Stimulated activated CD4-positive, alpha-beta T cell treated with anti-CD3 and anti-CD28 coated beads, Interleukin-1b, Interleukin-23, amount 100 ng/mL, for 24 hours (primary cell): ENCODE measurements at places on chromosomes 2 and 18.

DNA sequence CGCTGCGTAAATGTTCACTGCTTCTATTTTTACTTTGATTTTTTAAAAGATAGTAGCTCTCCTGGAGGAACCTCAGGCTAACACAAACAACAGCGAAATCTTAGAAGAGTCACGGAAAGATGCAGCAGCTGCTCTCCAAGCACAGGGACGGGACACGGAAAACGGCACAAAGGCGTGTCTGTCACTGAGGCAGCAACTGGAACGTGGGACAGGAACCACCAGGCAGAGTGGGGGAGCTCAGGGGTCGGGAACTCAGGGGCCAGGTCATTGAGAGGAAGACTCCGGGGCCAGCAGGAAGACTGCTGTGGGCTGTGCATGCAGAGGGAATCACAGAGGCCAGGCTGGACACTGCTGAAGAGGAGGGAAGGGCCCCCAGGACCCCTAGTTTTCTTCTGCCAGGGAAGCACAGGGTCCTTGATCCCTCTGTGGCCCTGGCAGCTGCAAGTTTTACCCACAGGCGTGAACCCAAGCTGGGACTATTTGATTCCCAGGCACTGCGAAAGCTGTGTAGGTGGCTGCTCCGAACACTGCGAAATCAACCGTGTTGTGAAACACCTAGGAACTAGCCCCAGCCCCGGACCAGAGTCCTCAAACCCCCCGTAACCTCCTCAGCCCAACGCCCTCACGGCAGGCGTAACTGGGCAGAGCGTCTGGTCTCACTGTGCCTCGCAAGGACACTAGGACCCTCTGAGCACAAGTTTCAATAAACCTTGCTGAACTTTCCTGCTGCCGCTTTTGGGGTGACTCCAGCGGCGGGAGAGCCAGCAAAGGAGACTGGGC is 263.0 kb downstream of the EIPR1 start:
- no peak for DNase-seq

DNA sequence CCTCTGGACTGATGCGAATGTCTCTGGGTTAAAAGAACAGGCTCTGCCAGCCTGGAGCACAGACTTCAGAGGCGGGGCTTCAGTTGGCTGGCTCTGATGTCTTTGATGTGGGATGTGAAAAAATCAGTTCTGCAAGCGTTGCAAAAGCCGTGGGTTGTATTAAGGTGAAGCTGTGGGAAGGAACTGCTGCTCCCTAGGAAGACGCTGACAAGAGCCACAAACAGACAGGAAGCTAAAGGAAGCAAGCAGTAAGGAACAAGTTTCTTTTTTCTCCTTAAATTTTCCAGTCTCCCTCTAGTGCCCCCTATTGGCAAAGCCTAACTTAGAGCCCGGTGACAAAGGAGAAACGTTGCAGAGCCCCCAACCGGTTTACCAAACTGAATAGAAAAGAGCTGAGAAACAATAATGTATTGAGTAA is 239.0 kb downstream of the CCDC178 start:
- DNase-seq: no peak

GRCh38 chr2:231167745-231168459 is 30.5 kb upstream of the ARMC9 start:
- DNase-seq: no peak

- DNase-seq: no peak
These were observed 44.8 kb downstream of the PAX8 start for GRCh38 chr2:113233593-113234550.

GRCh38 chr2:160041091-160041490 is 21.3 kb downstream of the PLA2R1 start:
- no peak for DNase-seq

DNA sequence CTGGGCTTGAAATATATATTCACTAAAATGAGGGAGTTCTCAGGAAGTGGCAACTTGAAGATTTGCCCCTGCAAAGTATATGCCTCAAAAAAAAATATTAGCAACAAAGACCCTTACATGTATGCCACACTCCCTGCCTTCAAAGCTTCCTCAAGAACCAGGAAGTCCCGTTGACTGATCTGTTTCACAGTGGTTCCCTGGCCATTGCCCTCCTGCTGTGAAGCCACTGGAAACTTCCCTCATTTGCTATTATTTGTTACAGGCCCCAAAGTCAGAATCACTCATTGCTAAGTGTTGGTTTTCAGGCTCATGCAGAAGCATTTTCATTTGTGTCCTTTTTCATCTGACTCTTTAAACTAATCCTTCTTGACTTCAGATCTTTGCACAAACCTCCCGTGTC is 421.5 kb downstream of the ZNF521 start:
- DNase-seq: no peak

DNA sequence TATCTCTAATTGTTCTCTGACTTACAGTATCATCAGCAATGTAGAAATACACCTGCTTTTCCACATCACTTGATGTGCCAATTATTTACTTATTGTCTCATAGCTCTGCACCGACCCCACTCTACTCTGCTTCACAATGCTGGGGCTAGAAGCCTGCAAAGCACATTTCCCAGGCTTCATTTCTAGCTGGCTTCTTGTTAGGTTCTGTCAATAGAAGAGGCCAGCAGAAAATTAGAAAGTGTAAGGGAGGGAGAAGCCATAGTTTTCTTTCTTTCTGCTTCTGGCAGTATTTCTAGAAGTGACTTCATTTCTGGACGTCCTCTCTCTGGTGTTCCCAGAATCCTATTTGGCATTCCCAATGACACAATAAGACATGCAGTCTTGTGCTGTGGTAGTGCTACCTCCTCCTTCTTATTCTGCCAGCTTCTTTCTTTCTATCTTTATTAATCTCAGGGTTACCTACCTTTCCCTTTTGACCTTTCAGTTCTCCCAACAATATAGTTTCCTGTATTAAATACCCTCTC is 12.5 kb upstream of the TANC1 start:
- no peak for DNase-seq

DNA sequence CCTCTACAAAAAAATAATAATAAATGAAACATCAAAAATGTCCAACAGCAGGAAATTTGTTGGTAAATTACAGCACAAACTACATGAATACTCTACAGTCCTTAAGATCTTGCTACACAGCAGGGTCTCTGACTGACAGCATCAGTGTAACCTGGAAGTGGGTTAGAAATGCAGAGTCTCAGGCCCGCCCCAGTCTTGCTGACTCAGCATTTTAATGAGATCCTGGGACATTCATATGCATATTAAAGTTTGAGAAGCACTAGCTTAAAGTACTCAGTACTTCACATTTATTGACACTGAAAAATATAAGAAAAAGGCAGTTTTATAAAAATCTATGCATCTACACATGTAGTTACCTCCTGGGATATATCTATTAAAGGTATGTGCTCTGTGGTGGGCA is 21.7 kb downstream of the ST3GAL5 start:
- DNase-seq: no peak

DNA sequence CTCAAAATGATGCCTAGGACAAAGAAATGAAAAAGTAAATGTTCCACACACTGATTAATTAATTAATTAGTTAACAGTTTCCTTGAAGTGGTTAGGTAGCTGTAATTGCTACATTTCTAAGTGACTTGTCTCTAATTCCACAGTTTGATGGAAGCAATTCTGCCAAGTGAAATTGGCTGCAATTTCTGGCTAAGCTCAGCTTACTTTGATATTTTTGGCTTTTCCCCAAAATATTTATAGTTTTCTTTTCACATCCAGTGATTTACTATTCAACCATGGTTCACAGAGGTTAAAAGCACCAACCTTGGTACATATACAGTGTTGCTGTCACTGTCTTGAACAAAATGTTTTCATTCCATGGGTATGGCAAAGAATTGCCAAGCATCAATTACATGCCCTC is 459.5 kb upstream of the CDH20 start:
- no peak for DNase-seq

GRCh38 chr2:59754011-59754735 is 799.3 kb downstream of the BCL11A start:
- DNase-seq: no peak
